ENCODE measurements at places on chromosomes 7 and 10.
A peak's percentile ranks its signal among the peaks of the same experiment; 100 is the strongest.

DNA sequence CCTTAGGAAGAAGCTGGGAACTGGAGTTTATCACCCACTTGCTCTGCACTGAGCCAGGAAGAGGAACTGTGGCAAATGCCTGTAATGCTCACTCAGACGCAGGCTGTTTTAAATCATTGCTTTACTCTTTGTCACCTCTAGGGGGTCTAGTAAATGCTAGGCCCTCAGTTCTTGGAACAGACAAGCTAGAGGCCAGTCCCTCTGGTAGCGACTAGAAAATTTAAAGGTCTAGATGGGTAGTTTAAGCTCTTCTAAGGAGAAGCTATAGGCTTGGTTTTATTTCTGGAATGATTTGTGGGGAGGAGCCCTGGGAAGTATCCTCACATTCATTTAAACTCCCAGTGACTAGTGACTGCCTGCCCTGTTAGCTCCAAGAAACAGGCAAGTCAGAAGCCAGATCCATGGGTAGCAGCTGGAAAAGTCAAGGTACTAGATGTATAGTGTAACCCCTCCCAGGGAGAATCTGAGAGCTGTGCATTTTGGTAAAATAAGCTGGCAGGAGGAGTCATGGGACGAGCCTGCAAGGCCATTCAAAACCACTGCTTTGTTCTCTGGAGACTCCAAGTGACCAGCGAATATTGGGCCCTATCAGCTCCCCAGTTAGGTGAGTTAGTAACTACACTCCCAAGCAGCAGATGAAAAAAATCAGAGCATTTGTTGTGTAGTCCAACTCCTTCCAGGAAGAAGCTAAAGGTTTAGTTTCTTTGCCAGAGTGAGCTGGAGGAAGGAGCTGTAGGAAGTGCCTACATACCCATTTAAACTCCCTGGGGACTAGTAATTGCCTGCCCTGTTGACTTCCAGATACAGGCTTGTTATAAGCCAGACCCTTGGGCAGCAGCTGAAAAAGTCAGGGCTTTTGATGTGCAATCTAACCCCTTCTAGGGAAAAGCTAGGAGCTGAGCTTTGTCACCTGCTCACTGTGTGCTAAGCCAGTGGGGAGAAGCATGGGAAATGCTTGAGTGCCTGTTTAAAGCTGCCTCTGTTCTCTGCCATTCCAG lies 68.9 kb downstream of the DYNC1I1 start:
- peak; percentile 88 for DNase-seq

- no peak for DNase-seq
These were observed 40.9 kb downstream of the FRMPD2 start for GRCh38 chr10:48233559-48234005.

DNA sequence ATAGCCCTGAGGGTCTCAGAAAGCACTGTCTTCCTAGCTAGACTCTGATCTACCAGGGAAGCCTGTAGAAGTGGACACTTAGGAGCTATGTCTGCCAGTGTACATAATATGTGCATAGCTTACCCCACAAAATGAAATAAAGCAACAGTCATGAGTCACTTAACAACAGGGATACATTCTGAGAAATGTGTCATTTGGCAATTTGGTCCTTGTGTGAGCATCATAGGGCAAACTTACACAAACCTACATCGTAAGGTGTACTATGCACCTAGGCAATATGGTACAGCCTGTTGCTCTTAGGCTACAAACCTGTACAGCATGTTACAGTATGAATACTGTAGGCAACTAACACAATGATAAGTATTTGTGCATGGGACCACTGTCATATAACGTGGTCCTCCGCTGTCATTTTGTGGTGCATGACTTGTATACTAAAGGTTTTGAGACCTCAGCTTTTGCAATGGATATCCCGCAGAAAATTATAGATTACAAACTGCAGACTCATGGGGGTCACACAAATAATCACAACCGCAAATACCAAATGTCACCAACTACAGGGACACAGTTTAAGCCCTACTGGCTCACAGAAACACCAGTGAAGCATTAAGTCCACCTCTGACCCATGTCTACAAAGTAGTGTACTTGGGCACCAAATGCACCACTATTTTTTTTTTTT lies 1.7 kb downstream of the URGCP start:
- no peak for DNase-seq

GRCh38 chr10:61480208-61480607 lies 27.0 kb upstream of the TMEM26 start:
- DNase-seq, result no peak

GRCh38 chr7:75953931-75954330 lies 39.0 kb downstream of the POR start:
- DNase-seq, result no peak

DNA sequence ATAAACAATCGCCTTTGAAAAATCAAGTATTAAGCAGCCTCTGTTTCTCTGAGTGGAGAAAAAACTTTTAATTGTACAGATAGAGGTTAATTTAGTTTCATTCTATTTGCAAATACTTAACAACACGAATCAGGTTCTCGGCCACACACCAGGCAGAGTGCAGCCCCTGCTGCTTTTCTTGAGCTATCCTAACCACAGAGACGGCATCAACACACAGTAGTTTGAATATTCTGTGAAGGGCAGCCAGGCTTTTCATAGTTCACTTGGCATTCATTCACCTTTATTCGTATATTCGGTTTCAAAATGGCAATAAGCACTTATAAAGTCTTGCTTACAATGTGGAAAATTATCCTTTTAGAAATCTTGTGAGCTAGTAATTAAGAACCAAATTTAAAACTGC lies 5.7 kb downstream of the ADARB2 start:
- no peak for DNase-seq

GRCh38 chr10:11404901-11405300 lies 206.5 kb downstream of the USP6NL start:
- no peak for DNase-seq

DNA sequence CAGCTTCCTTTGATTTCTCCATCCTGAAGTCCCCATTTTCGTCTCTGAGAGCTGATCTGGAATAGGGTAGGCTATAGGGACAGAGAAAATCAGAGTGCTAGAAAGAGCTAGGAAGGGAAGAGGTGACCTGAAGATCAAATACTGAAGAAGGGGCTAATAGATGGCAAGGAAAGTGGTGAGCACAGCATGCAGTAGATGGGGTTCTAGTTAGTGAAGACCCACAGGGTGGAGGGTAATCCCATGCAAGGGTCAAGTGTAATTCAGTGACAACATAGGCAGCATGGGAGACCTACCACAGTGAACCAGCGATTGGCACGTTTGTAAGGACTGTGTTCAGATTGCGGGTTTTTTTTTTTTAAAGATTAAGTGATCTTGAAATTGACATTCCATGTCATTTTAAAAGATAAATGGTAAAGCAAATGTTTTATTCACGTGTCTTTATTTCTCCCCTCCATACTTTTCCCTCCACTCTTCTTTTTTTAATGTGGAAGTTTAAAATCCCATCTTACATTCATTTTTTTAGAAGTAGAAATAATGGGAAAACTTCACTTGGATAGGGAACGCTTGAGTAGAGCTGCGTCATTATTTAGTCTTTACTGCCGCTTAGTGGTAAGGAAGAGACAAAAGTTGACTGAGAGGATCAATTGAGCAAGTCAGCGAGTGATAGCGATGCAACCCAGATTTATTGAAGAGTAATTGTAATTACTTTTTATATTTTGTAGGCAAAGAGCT lies 21.0 kb upstream of the ABI1 start:
- peak; percentile 84 for DNase-seq

DNA sequence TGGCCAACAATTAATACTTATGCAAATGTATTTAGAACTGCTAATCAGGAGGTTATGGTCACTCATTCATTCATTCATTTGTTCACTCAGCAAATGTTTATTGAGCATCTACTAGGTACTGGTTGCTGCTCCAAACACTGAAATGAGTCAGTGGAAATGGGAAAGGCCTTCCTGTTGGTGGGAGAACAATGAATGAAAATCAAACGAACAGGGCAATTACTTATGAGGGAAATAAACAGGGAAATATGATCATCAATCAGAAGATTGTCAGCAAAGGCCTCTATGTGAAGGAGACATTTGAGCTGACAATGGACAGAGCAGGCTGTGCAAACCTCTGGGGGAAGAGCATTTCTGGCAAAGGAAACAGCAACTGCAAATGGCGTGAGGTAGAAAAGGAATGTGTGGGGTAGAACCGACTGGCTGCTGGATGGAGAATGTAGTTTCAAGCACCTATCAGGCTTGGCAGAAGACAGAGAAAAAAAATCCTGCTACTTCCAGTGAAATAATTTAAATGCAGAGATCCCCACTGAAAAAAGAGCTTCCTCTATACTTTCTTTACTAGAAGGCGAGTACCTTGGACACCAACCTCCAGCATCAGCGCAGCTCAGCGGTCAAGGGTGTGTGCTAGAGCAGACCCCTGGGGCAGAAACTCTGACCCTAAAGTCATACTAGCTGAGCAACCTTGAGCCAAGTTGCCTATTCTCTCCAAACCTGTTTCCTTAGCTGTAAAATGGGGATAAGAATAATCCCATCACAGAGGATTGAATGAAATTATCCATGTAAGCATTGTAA lies 108.8 kb upstream of the EEPD1 start:
- no peak for DNase-seq

DNA sequence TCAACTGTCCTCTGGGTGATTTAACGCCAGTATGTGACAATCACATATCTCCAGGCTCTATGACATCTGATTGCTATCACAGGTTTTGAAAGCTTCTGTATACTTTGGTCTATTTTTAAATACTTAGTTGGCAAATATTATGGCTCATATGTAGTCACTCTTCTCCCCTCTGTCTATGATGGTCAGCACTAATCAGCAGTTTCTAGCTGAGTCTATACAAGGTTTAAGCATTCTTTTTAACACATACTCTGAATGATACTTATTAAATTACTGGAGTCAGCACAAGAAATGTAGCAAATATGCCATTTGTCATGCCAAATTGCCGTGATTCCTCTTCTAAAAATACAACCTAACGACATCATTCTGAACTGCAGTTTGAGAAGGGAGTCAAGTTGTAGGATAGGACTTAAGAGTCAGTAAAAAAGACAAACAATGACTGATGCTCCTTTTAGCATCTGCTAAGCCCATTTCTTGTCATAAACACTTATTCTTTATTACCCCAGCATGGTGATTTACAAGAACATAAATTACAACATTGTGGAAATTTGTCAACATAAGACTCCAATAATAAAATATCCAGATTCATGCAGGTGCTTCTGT lies 947.8 kb downstream of the XPNPEP1 start:
- DNase-seq, result no peak

- DNase-seq, result no peak
These were observed 40.3 kb downstream of the PITRM1 start for GRCh38 chr10:3132036-3133025.

DNA sequence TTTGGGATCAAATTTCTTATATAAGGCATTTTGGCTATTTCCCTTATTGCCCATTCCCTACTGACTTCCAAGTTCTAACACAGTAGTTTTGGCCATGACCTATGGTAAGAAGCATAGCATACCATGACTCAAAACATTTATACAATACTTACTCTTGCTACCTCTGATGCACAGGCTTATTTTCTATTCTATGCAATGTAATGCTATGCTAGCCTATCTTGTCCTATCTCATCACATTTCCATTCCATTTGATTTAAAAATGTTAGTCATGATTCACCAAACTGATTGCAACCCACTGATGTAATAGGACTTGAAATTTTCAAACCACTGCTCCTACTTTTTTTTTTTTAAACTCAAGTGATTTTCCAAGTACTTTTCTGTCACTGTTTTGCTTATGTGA lies 658.5 kb downstream of the TYW1 start:
- no peak for DNase-seq

- peak; percentile 64 for DNase-seq
These were observed 426 bp downstream of the SYPL1 start for GRCh38 chr7:106111655-106112117.

DNA sequence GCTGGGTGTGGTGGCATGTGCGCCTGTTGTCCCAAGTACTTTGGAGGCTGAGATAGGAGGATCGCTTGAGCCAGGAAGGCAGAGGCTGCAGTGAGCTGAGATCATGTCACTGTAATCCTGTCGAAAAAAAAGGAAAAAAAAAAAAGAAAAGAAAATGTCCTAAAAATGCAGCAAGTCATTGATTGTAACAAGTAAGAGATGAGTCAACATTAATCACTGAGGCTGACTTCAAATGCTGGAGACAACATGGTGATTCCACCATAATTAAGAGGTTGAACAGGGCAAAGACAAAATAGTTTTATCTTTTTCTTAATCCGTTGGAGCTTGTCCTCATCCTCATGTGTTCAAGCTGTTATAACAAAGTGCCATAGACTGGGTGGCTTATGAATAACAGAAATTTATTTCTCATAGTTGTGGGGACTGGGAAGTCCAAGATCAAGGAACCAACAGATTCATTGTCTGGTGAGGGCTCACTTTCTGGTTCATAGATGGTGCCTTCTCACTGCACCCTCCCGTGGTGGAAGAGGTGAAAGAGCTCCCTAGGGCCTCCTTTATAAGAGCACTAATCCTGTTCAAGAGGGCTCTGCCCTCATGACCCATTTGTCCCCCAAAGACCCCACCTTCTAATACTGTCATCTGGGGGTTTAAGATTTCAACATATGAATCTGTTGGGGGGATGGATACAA lies 60.3 kb downstream of the TBXAS1 start:
- no peak for DNase-seq

DNA sequence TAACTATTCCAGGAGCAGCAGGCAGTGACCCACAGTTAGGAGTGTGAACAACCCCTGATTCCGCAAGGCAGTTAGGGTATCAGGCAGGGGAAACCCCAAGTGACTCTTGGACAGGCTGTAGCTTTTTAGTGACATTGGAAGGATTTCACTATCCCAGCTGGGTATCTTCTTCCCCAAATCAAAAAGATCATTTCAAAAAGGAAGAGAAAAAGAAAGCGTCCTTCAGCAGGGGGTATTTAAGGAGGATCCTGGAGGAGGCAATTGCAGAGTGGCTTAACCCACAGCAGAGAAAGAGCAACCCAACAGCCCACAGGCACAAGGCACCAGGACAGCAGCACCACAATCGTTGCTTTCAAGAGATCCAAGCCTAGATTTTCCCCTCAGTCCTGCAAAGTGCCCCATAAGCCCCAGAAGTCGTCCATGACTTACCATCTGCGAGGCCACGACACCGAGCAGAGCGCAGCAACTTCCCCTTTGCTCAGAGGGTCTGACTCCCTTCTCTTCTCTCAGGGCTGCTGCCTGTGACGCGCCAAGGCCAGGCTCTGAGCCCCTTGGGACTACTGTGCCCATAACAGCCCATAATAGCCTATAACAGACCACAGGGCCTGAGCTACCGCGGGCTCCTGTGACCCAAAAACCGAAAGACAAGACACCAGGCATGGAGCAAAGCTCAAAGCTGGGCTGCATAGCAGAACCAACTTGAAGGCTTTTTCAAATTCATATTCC lies 19.8 kb downstream of the PIK3AP1 start:
- no peak for DNase-seq

DNA sequence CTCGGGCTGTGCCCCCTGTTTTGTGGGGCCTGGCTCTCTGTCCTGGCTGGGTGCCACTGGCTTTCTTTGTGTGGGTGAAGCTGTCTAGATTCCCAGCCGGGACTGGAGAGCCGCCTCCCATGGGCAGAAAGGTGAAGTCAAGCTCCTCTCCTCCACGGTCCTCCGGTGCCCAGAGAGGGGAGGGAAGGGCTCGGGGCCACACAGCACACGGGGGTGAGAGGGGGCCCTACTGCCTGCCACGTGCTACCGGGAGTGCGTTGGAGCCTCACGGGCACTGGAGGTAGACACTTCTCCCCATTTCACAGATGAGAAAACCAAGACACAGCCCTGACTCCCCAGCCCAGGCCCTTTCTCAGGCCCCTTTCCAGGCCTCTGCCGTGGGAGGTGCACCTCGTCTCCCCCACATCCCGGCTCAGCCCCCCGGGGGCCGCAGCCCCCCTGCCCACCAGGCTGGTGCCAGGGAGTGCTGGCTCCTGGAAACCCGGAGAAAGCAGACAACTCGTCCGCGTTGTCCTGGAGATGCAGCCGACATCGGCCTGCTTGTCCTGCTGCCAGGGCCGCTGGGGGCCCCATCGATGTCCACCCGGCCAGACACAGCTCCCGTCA lies 55.8 kb downstream of the UNCX start:
- DNase-seq, result no peak
